ENCODE measurements at places on chromosomes 2 and 18.

GRCh38 chr2:62661263-62661635, 44.3 kb upstream of the EHBP1 start:
- no peak for DNase-seq

DNA sequence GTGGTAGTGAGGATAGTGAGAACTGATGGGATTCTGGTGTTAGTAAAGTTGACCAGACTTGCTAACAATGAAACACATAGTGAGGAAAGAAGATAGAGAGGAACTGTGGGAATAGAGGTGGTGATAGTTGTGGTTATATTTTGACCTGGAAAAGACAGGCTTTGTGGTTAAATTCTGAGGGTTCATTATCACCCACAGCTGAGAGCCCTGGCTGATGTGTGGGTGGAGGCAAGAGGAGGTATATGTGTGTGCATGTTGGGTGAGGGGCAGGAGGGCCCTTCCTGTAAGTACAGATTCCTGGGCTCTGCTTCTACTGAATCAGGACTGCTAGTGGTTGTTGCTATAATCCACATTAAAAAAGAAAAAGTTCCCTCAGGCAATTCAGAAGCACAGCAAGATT, 26.2 kb upstream of the TMEM163 start:
- DNase-seq: no peak

DNA sequence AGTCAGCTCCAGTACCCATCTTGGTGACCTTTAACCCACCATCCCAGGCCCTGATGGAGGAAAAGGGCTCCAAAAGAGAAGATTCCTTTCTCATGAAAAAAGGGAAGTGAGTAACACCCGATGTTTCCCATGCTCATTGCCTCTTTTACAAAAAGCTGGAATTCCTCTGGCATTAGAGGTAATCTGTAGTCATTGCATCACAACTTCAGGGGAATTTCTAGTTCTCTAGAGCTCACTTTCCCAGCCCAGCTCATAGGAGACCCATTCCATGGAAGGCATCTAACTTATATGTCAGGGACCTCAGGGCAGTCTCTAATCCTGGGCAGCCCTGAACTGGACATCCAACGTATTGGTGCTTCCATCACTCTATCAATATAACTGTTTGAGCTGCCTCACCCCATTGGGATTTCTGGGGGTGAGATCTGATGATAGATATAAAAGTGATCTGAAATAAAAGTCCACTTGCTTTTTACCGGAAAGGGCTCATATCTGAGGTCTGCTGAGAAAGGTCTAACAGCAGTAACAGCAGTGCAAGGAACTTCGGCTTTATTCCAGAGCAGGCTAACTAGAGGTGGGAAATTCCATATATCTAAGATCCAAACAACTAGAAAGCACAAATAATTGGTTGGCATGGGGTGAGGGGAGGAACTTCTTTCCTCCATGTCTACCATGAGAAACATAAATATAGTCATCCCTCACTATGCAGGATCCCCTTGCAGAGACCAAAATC, 106.1 kb downstream of the ETAA1 start:
- no peak for DNase-seq

- no peak for DNase-seq
Measured at GRCh38 chr2:75751360-75751759, 40.6 kb upstream of the GCFC2 start.

DNA sequence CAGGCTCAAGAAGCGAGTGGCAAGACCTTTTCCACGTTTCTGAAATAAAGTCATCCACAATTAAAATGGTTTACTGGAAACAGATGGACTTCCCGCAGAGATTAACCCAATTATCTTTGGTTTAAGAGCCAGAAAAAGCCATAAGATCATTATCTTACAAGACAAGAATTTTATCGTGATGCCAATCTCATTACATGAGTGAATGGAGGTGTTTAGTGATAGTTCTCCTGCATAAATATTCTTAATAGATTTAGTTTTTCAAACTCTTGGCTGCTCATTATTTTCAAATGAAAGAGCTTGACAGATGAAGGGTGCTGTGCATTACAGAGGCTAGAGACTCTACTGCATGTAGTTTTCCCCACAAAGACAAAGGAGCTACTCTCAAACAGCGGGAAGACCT, 1028.4 kb upstream of the PIK3C3 start:
- DNase-seq: no peak

DNA sequence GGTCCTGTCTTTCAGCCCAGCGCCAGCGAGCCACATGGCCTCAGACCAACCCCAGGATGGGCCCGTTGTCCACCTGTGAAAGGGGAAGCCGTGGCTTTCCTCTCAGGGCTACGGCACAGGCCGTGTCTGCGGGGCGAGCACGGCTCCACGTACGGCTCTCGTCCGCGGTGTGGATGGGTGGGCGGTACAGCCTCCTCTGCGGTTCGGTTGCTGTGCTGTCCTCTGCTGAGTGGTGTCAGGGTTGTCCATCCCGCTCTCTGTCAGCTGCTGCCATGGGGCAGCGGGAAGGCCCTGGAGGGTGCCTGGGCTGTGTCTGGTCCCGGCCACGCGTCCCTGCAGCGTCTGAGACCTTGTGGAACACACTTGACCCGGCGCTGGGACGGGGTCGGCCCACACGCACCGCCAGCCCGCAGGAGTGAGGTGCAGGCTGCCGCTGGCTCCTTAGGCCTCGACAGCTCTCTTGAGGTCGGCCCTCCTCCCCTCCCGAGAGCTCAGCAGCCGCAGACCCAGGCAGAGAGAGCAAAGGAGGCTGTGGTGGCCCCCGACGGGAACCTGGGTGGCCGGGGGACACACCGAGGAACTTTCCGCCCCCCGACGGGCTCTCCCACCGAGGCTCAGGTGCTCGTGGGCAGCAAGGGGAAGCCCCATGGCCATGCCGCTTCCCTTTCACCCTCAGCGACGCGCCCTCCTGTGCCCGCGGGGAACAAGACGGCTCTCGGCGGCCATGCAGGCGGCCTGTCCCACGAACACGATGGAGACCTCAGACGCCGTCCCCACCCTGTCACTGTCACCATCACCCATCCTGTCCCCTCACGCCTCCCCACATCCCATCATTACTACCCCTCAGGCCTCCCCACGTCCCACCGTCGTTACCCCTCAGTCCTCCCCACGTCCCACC, 128.7 kb downstream of the NFATC1 start:
- no peak for DNase-seq

DNA sequence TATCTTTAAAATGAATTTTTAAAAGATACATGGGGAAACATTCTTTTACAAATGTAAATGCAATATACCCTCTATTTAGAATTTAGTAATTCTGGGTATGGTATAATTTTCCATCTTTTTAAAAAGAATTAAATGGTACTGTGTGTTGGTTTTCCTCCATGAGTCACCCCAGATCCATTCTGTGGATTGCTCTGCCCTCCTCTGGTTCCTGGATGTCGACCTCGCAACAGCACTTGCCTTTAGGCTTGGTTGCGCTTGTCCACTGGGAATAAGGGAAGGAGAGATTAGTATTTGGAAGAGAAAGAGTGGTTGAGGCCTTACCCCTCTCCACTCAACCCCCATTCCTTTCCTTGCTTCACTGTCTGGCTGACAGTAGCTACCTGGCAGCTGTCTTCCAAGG, 90.4 kb downstream of the FTCDNL1 start:
- no peak for DNase-seq

- DNase-seq: no peak
Measured at GRCh38 chr2:5933669-5934068, 241.5 kb downstream of the SOX11 start.

Measured in stimulated activated CD4-positive, alpha-beta T cell treated with anti-CD3 and anti-CD28 coated beads, TNF-alpha, amount 100 ng/mL, for 4 hours (primary cell).